Right ventricle myocardium inferior (tissue), 1 donor: ENCODE measurements at places on chromosomes 6 and 20.

- no peak for DNase-seq
Observed at GRCh38 chr6:26304797-26305640, 60.0 kb upstream of the BTN3A2 start.

DNA sequence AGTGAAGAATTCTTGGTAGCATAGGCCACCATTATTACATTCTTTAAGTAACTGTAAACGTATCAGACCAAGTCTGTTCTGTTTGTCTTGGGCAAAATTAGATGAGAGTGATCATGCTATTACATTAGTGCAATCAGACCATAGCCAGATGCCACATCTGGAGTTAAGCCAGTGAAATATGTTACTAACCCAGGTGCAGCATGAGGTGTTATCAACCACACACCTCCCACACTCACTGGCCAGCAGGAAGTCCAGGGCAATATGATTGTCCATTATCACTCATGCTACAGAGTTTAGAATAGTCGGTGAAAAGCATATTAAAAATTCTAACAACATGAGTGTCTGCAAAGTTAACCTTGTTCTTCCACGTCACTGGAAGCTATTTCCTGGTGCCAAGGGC, 174.7 kb upstream of the PROKR2 start:
- DNase-seq: no peak

DNA sequence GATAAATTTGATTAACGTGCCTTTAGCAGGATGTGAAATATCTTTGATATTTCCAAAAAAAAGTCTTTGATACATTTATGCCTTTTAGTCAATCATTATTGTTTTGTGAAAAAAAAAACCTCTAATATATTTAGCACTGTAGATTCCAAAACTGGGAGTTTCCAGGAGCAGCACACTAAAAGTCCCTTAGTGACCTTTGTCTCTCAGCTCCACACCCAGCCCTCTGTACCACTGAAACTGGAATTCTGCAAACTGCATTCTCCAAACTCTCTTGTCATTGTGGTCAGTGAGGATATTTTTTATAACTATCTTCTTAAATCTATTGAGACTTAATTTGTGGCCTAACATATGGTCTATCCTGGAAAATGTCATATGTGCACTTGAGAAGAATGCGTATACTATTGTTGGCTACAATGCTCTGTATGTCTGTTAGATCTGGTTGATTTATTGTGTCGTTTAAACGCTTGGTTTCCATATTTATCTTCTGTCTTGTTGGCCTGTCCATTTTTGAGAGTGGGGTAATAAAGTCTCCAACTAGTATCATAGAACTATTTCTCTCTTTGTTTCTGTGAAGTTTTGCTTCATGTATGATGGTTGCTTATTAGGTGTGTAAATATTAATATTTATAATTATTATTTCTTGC, 73.2 kb upstream of the CNKSR3 start:
- DNase-seq: no peak

GRCh38 chr20:24943196-24943595, 5.9 kb upstream of the CST7 start:
- no peak for DNase-seq

- DNase-seq: no peak
Observed at GRCh38 chr6:91895599-91896285, 1308.9 kb upstream of the MAP3K7 start.

GRCh38 chr20:6705106-6705766, 62.2 kb upstream of the BMP2 start:
- DNase-seq: no peak

DNA sequence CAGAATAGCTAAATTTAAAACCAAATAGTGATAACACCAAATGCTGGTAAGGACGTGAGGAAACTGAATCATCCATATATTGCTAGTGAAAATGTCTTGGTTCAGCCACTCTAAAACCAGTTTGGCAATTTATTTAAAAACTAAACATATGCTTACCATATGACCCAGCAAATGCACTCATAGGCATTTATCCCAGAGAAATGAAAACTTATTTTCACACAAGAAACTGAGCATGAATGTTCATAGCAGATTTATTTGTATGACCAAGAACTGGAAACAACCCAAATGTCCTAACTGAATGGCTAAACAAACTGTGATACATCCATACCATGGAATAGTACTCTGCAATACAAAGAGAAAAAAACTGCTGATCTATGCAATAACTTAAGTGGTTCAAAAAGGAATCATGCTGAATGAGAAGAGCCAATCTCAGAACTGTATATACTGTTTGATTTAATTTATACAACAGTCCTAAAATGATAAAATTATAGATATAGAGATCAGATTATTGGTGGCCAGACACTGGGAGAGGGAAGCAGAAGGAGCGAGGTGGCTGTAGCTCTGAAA, 115.6 kb upstream of the ADGRF1 start:
- DNase-seq: no peak

- DNase-seq: no peak
Observed at GRCh38 chr6:56311533-56312448, 64.4 kb upstream of the COL21A1 start.

DNA sequence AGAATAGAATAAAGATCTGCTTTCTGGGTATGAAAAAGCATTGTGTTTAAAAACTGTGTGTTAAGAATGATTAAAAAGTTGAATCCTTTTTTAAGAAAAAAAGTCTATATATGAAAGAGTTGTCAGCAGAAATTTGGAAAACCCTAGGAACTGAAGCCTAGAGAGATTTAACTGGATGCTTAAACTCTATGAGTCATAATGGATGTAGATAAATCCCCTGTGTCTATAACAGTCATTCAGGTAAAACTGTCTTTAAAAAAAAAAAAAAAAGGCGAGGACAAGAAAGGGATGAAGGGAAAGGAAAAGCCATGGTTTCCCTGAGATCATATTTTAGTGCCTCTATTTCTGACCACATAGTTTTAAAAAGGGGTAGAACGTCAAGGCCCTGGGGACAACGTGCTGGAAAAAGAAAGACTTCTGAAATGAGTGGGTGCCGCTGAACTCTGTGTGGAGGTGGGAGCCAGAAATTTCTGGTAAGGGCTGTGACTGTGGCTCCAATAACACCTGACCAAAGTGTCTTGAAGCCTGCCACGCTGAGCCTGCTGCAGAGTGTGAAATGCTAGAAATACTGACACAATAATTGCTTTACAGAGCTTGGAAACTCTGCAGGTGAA, 302.6 kb upstream of the ARID1B start:
- no peak for DNase-seq

- no peak for DNase-seq
Observed at GRCh38 chr20:44003609-44004008, 89.0 kb downstream of the TOX2 start.

DNA sequence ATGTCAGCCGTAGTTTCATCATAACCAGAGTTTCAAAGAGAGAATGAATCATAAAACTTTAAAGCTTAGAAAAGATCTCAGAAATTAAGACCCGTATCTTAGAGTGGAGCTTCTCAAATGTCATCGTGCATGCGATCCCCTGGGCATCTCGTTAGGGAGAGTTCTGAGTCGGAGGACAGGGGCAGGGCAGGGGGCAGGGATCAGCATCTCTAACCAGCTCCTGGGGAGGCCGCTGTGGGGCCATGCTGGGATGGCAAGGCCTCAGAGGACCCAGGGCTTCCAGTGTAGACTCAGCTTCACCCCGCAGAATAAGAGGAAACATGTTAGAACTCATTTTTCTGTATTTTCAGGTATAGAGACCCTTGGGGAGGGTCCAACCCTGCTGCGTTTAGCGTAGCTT, 72.0 kb upstream of the AFDN start:
- no peak for DNase-seq

DNA sequence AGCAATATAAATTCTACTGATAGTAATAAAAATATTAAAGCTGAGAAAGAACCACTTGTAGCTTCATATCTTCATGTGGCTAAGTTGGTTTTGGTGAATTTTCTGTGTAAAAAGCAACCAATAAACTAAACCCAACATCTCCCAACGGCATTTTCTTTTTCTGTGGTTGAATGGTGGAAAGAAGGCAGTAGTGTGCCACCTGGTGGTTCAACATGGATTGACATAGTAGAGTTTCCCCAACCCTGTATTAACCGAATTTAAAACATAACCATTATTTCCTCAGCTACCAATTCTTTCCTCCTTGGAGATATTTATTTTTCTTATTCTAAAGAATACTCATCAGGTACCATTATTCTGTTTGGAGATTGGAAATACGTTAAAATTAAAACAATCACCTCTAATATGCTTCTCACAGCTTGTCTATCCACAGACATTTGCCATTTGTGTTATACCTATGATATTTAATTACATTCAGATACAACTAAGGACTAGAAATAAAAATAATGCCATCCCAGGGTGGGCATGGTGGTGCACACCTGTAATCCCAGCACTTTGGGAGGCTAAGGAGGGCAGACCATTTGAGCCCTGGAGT, 117.1 kb upstream of the EEF1E1 start:
- DNase-seq: no peak

DNA sequence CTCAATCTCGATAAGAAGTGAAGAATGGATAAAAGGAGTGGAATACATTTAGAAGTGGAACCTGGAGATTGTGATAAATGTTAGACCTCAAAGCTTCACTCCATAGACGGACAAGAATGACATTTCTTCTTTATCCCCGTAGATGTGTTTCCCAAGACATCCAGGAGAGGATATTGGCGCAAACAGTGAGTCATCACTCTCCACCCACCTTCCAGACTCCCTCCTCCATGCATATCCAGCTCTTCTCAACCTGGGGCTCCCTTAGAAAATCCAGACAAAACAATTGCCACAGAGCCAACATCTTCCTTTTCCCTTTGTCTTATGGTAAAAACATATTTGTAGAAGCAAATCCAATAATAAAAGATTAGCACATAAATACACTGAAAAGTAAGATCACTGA, 586.1 kb downstream of the PTPRT start:
- DNase-seq: no peak

GRCh38 chr6:90425161-90425641, 128.6 kb upstream of the BACH2 start:
- DNase-seq: no peak

GRCh38 chr6:168147205-168147738, 68.3 kb upstream of the FRMD1 start:
- DNase-seq: no peak

GRCh38 chr6:35176301-35177024, 35.3 kb upstream of the TCP11 start:
- DNase-seq: no peak

GRCh38 chr20:20551409-20551808, 161.0 kb downstream of the RALGAPA2 start:
- no peak for DNase-seq

DNA sequence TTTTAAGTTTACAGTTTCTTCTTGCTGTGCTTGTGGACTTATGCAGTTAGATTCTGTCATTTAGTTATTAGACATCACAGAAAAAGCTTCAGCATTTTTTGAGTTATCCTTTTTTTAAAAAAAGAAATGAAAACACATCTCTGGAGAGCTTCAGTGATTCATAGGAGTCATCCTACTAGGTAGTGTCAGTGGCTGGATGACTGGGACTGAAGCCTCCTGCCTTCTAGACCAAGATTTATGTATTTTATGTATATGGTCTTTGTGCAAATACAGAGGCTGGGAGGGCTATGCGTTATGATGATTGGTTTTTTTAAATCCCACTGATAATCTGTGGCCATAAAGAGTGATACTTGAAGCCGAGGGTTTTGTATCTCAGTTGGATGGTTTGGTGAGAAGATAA, 125.9 kb upstream of the JAG1 start:
- no peak for DNase-seq

DNA sequence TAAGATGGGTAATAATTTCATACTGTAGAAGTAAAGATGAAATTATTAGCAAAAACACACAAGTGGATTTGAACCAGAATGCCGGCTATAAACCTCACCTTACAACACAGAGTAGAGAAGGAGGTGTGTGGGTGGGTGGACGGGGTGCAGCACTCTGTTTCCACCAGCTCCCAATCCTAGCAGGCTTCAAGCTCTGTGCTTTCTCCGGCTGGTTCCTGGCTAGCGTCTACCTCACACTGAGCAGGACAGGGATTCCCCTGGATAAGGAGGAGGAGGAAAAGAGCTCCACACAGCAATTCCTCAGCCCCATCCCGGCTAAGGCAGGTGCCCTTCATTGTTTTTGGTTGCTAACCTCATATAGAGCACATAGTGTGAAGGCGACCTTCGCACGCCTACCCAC, 453.3 kb downstream of the C6orf118 start:
- DNase-seq: no peak

DNA sequence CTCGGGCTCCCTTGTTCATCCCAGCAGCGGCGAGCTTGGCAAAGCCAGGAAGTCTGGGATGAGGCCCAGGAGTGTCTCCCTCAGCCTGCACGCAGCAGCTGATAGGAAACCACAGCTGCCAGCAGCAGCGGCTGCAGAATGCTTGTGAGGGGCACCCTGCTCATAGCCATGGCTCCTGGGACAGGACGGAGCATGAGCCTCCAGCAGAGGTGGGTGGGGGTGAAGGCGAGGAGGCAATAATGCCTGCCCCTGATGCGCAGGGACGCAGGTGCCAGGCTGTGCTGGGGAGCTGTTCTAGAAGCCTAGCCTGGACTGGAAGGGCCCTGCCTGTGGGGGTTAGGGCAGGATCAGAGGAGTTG, 157.9 kb downstream of the CD83 start:
- DNase-seq: peak; percentile 79

GRCh38 chr6:36697481-36697903, at the start of gene RAB44:
Gene RAB44, plus strand, starts transcription at chr6:36697826. Its CDS starts 6,410 bp downstream, at chr6:36704236.
- no peak for DNase-seq

- DNase-seq: no peak
Observed at GRCh38 chr20:50438986-50439407, 71.2 kb upstream of the PTPN1 start.

GRCh38 chr6:27441001-27441400, 31.9 kb downstream of the ZNF184 start:
- no peak for DNase-seq

- no peak for DNase-seq
Observed at GRCh38 chr6:109372130-109372529, 10.1 kb downstream of the CD164 start.

DNA sequence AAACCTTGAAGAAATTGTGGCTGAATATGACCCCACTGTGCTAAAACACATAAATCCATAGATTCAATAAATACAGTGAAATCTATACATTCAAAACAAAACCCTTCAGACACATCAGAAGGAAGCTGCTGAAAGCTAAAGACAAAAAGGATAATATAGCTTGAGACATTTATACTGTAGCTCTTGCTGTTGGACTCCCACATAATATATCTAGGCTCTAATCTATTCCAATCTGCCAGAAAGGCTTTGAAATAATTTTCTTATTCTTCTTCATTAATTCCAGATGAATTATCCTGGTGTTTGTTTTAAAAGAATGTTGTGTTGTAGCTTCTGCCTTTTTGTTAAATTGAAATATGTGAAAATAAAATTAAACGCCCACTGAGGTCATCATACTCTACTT, 454.0 kb downstream of the EYS start:
- DNase-seq: no peak
